ENCODE measurements at places on chromosomes 12 and 14.

- peak; percentile 74 for DNase-seq
Observed at GRCh38 chr12:119444462-119445044, 110.0 kb downstream of the CCDC60 start.

DNA sequence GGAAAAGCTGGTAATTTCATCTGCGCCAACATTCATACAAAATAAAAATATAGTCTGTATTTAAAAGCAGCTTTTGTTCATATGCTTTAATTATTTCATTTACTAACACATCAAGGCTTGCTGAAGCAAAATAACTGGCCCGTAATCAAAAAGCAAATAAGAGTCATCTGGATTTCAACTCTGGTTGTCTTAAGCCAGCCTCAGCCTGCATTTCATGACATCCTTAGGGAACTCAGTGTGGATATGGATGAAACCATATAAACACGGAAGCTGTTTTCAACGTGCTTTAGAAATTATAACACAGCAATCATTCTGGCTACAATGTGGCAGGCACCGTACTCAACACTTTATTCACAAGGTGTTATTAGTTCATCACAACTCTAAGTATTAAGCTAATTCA lies 852 bp downstream of the COX16 start:
- DNase-seq, result no peak

GRCh38 chr14:74648601-74649000 lies 36.6 kb upstream of the LTBP2 start:
- no peak for DNase-seq

- DNase-seq, result no peak
Observed at GRCh38 chr12:124028555-124028925, 55.5 kb downstream of the ZNF664 start.

- no peak for DNase-seq
Observed at GRCh38 chr12:64610660-64611340, 505 bp downstream of the RASSF3 start.

DNA sequence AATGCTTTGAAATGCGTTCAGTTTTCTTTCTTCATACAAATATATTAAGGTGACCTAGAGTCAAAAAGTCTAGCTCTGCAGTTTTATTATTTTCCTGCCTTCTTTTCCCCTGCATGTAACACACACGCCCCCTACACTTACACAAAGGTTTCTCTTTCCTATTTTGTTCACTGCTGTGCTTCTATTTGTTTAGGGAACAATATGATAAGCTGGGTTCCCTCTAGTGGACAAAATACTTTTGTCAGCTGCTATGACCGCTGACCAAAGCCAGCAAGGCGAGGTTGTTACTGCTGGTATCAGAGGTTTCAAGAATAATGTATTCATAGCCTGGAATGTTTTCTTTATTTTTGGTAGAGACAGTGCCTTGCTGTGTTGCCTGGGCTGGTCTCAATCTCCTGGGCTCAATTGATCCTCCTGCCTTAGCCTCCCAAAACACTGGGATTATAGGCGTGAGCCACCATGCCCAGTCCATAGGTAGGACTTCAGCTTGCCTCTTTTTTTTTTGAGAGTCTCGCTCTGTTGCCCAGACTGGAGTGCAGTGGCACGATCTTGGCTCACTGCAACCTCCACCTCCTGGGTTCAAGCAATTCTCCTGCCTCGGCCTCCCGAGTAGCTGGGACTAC lies 33.4 kb downstream of the FNTB start:
- DNase-seq, result peak; percentile 47

DNA sequence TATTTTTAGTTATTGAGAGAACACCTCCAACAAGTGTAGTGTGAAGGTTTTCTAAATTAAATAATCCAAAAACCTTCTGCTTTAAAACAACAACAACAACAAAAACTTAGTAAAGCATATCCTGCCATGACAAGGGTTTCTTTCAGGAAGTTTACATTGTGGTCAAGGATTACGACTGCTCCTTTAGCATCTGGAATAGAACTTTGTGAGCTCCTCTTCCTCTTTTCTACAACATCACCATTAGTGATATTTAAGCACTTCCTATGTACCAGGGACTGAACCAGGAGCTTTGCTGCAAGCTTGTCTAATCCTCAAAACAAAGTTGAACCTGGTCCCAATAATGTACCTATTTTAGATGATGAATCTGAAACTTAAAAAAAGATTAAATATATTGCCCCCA lies 315.4 kb upstream of the KITLG start:
- DNase-seq, result no peak

GRCh38 chr12:132362996-132363660 lies 33.7 kb upstream of the GALNT9 start:
- no peak for DNase-seq

DNA sequence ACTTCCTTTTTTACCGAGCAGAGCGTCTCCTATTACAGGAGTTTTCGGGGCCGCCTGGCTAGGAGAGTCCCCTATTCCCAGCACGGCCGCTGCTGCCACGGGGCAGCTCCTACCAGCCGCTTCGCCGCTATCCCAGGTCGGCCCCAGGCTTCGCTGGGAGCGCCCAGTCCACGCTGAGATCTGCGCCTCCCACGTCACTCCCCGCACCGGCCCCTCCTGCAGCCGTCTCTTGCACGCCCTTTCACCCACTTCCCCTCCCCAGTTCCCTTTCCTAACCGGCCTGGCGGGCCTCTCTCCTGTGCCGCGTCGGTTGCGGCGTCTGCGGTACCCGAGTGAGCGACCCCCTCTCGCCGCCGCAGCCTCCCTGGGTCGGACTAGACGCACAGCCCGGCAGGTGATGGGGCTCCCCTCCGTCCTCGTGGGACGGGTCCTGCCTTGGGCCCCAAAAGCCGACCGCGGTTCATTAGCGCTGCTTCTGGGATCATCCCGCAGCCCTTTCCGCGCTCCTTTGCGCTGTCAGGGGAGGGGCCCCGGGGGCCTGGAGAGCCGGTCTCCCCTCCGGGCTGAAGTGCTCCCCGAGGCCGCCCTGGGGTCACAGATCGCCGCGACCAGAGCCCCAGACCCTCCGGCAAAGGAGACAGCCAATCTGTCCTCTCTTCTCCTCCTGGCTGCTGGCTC lies 1318.4 kb downstream of the TMEM121 start:
- DNase-seq, result peak; percentile 68

GRCh38 chr12:76997011-76997780 lies 68.2 kb downstream of the E2F7 start:
- DNase-seq, result no peak

GRCh38 chr12:119415714-119416113 lies 81.2 kb downstream of the CCDC60 start:
- DNase-seq, result no peak

GRCh38 chr12:126663304-126664094 lies 1598.3 kb downstream of the AACS start:
- DNase-seq, result no peak

DNA sequence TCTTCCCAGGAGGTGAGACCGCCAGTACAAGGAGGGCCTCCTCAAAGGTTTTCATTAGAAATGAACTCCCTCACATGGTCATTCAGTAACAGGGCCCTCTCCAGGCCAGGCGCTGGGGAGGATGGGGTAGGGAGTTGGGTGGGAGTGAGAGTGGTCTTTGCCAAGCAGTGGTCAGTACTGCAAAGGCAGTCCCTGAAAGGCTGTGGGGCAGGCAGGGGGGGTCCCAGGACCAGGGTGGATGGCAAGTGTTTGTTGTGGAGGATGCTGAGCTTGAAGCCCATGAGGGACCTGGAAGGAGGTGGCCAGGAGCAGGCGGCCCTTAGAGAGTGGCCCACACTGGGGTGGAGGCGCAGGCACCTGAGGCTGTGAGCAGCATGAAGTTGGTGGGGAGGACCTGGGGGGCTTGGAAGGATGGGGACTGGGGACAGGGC lies 26.1 kb downstream of the CEP170B start:
- no peak for DNase-seq

DNA sequence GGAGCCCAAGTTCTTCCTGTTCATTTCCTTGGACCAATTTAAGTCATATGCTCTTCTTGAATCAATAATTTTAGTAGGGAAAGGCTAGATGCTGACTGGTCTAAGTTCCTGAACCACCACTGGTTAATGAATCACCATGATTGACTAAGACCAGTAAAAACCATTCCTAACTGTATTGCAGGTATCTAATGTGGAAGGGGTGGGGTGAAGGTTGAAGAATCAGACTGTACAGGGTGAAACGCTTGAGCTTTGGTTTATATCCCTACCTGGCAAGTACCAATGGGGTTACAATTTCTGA lies 100.1 kb downstream of the DYRK2 start:
- DNase-seq, result no peak

DNA sequence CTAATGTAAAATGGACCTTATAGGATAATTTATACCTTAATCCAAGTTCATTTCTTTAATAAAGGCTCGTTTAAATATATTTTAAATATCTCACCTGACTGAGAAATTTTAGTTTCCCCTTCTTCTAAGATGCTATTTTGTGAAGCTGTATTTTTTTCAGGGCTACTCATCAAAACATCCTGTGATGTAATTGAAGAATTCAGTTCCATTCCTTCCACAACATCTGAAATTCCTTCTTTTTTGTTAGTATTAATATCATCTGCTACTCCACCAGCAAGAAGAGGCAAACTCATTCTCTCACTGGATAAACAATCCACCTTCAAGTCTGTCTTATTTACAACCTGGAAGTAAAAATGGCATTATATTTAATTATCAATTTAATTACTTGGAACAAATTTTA lies 22.5 kb downstream of the LGALS3 start:
- no peak for DNase-seq

- DNase-seq, result no peak
Observed at GRCh38 chr12:88625356-88625755, 45.1 kb upstream of the KITLG start.

DNA sequence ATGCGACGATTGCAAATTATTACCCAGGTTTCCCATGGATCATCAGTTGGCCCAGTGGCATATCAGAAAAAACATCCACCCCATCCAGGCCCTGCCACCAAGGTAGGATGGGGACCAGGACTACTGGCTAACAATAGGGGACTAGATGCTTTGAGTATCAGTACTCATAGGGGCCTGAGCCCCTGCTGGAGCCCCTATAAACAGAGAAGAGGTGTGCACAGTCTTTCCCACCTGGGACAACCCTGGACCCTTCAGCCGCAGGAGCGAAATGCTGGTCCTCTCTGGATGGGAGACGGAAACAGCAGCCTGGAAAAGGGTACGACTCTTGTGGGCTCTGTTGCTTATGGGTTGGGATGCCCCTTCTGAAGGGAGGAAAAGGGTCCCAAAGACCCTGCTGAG lies 5.7 kb downstream of the DHH start:
- no peak for DNase-seq

GRCh38 chr12:5016526-5016925 lies 27.2 kb upstream of the KCNA5 start:
- no peak for DNase-seq

DNA sequence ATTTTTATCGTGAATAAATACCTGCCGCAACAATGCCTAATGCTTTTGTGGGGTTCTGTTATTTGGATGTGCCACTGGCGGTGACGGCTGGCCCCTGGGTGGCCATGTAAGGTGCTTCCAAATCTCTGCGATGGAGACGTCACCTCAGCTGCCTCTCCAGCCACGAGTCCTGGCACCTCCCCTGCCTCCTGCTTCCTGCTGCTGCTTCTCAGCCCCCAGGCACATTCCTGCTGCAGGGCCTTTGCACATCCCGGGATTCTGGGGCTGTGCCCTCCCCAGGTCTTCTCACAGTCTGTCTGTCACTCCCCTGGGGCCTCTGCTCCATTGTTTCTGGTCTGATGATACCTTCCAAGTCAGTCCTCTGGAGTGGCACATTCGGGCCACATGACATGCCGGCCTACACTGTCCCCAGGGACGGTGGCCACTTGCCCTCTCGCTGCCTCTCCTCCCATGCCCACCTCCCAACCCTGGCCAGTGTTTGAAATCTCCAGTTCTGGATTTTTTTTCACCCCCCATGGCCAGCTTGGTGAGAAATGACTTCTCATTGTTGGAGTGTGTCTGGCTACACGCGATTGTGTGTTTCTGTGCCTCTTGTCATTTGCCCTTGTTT lies 151.8 kb downstream of the KIF26A start:
- no peak for DNase-seq

GRCh38 chr14:62307844-62308243 lies 545.6 kb downstream of the SNAPC1 start:
- no peak for DNase-seq

DNA sequence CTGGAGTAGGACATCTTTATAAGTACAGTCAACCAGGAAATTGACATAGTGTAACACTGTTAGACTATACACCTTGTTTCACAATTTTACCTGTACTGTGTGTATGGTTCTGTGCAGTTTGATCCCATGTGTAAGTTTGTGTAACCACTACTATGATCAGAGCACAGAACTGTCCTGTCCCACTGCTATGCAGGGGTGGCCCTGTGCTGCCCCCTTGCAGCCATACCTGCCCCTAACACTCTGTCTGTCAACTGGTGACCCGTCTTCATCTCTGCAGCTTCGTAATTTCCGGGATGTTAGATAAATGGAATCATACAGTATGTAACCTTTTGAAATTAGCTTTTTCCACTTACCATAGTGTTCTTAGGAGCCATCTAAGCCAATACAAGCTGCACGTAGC lies 58.7 kb upstream of the RD3L start:
- peak; percentile 6 for DNase-seq

GRCh38 chr12:76311796-76312195 lies 36.4 kb downstream of the BBS10 start:
- no peak for DNase-seq

DNA sequence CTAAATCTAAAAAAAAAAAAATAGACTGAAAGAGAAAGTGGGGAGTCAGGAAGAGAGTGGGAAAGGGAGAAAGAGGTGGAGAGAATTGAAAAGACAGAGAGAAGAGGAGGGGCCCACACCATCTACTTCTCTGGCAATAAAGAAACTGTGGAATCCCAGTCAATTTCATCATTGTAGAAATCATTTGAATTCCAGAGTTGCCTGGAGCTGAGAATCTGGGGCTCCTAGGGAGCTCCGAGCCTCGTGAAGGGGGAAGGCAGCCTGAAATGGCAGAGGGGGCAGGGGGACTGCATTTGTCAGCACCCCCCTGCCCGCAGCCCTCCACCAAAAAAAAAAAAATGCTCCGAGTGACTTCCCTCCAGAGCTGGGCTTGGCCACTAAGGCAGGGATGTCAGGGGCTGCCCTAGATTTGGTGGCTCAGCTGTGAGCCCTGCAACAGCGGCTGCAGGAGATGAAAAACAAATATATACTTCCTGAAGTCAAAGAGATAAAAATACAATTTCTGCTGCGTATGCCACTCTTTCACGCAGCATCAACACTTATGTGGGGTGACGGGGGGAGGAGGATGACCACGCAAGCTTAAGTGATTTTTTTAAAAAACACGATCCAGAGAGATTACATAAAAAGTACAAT lies 80.5 kb downstream of the BCL11B start:
- no peak for DNase-seq

DNA sequence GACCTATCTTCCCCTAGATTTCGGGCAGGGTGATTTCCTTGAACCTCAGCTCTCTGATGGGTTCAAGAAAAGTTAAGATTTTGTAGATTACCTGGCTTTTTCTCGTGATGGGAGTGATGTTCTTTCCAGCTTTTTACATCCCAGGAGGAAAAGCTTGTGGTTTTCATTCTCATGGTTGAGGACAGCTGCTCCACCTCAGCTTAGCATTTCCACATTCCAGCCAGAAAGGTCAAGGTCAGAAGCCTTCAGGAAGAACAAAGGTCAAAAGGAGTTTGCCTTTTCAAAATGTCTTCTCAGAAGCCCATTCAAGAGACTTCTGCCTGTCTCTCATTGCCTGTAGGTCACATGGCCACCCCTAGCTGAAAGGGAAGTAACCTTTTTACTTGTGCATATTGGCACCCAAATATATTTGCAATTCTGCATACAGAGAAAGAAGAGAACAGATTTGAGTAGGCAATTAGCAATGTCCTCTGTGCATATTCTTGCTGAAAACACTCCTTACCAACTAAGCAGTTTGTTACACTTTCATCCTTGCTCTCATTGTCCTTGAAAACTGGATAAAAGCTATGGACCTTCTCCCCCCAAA lies 6.6 kb upstream of the ADGRD1 start:
- no peak for DNase-seq

All from hematopoietic multipotent progenitor cell treated with erythropoietin and hydrocortisone succinate and interleukin-3 and kit ligand, for 15 days (in vitro differentiated cells).